Fibroblast of the aortic adventitia (primary cell): ENCODE measurements at places on chromosomes 2 and 18.

DNA sequence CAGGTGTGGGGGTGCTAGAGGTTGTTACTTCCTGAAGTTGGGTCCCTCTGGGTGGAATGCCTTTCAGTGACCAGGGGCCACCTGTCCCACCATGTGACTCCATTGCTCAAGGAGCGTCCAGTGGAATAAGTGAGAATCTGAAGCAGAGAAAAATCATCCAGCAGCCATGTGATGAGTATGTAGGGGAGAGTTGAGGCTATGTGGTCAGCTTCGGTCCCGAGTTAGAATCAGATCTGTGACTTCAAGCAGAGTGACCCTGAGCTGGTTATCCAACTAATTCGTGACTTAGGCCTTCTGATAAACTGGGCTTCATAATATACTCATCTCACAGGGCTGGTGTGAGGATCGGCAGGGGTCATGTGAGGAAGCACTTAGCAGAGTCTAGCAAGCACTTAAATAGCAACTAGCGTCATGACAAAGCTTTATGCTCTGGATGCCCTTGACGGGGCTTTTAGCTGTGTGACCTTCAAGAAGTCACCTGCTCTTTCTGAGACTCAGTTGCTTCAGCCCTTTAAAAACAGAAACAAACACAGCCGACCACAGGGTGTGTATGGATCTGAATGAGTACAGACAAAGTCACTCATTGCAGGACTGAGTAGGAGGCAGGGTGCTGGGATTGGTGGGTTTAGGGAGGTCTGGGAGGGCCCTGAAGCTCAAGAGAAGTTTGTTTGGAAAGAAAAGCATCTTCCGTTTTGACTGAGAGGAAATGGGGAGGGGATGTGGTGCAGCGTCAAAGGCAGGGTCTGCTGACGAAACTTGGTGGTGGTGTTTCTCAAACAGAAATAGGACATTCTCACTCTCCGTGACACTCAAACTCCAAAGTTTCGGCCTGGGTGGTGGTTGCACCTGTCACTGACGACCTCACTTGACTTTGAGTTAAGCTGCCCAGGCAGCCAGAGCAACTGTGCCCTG lies 264.0 kb upstream of the CXCR4 start:
- no peak for DNase-seq

DNA sequence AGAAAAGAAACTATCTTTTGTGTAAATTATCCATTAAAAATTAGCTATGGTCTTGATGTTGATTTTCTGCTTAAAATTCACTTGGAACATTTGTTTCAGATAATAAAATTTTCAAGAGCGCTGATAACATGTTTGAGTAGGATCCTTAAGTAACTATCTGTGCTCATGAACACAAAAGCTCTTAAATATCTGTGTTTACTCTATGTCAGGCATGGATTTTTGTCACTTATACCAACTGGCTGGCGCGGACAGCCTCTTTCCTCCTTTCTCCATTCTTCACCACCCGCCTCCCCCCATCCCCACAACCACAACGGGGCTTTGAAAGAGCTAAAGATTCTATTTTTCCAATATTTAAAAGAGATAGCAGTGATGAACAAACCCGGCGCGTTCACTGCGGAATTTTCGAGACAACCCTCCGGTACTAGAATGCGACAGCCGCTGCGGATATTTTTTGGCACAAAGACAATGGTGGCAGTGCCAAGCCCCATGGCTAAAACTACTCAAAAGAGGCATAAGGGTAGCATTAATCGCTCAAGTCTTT lies 181.5 kb downstream of the TCF4 start:
- DNase-seq = no peak

DNA sequence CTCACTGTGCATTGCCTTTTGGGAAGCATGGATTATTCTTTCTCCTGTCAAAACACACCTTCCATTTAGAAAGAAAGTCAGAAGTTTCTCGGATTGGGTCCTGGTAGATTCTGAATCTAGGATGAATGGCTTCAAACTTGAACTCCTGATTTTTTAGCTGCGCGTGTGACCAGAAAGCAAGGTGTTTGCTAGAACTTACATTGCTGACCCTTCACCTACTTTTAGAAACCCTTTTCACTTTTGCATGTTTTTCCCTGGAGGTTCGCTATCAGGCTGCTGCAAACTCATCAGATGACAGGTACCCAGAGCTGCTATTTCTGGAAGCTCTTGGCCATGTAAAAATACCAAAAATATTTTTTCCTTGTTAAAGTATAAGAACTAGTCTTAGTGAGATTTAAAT lies 132.0 kb downstream of the QPCT start:
- no peak for DNase-seq

DNA sequence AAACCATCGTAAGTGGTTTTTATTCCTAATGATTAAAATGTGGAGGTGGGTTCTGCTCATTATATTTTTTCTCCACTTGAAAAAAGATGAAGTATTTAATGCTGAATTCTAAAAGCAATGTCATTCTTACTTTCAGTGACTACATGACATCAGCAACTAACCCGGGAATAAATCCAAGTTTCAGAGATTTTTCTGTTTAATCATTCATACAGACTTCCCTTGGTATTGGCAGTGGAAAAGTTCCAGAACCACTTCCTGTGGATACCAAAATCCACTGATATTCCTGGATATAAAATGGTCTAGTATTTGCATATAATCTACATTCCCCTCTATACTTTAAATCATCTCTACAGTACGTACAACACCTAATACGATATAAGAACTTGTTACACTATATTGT lies 128.6 kb downstream of the ZNF532 start:
- DNase-seq = peak; percentile 94

DNA sequence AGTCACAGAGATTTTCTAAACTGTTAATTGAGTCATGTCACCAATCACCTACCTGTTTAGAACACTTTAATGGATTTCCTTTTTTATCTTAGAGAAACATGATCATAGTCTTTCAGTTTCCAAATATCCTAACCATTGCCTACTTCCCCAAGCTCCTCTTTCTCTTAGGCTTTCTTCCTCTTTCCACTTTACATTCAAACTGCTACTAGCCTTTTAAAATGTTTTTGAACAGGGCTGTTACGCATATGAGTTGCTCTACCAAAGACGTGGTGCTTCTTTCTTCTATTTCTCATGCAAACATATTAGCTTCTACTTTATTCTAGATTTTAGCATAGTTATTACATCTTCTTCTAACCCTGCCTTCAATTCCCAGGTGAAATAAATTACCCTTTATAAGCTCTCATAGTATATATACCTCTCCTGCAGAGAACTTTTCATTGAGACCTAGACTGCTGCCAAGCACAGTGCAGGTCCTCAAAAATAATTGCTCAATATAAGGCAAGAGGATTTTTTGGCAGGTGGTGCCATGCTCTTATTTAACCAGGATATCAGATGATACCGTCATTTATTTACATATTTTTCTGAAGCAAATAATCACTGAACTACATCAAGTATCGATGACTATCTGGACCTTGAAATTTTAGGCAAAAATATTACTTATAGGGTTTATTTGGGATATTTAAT lies 937.1 kb downstream of the TSN start:
- DNase-seq = no peak

DNA sequence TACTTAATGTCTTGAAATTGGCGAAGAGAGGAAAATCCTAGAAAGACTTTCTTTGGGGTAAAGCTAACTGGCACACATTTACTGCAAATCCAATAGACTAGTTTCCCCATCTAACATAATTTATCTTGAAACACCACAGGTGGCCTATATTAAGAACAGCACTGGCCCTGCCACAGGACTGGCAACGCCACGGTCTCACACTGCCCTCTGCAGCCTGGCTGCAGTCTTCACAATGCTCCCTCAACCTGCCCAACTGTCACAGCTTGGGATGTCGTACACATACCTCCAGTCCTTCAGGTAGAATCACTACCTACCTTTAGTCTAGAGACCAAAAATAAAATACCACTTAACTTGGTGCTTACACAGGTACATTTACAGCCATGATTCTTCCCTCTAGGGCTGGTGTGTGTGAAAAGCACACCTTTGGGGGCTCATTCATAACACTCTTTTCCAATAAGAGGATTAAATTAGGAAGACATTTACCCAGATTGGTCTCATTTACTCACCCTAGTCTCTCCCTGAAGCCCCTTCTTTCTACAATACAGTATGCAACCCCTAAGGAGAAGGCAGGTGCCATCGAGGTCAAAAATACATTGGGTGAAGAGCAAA lies 222.2 kb downstream of the C1D start:
- DNase-seq = peak; percentile 81

DNA sequence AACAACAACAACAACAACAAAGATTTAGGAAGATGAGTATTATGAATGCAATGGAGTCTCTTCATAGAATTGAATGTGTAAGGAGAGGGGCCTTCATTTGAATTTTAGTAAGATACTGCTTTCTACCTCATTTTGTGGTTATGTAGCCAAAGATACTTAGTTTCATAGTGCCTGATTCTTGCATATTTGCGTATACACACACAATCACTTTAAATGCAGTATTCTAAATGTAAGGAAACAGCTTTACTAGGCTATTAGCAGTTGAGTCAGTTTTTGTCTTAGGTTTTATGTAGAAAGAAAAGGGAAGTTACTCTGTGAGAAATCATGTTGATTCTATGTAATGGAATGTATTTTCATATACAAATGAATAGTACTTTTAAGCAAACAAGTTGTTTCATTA lies 80.5 kb downstream of the HAUS1 start:
- no peak for DNase-seq

DNA sequence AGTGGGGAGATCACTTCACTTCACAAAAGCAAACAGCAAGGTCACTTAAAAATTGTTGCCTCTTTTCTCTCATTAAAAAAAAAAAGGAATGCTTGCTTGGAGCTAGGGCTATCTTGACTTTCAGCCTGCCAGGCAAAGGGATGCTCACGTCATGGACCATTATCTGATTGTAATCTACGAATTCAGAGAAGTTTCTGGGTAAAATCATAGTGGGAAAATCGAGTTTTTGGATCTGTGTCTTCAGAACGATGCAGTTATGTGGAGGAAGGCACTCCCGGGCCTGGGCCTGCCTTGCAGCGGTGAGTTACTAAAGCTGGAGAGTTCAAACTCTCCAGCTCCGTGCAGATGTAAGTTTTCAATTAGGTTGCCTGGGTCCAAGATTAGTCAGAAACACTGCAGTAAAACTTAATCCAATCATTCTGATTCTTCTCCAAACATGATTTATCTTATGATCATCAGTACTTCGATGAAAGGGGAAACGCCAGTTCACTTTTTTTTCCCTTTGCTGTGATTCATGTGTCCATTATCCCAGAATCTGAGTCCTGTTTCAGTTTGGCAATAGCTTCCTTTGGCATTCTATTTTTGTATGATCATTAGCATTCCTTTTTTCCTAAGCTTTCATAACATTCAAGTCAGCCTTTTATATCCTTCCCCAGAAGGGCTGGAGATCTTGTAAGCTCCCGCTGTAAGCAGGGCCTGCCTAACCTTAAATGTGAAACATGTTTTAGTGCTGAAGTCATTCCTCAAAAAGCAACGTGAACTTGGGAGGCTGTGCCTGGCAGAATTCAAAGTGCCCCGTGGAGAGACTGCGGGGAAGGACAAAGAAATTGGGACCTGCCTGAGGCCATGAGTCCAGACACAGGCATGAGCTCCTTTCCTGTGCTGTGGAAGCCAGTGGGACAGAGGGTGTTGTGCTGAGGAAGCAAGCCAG lies 119.3 kb upstream of the TWIST2 start:
- peak; percentile 99 for DNase-seq

GRCh38 chr2:168354499-168354898 lies 101.6 kb upstream of the CERS6 start:
- no peak for DNase-seq

- DNase-seq = no peak
These were observed 281.0 kb upstream of the HS6ST1 start for GRCh38 chr2:128599700-128600099.

GRCh38 chr18:8221452-8221851 lies 387.8 kb upstream of the RAB12 start:
- no peak for DNase-seq

GRCh38 chr2:187934236-187934635 lies 357.4 kb upstream of the GULP1 start:
- no peak for DNase-seq

DNA sequence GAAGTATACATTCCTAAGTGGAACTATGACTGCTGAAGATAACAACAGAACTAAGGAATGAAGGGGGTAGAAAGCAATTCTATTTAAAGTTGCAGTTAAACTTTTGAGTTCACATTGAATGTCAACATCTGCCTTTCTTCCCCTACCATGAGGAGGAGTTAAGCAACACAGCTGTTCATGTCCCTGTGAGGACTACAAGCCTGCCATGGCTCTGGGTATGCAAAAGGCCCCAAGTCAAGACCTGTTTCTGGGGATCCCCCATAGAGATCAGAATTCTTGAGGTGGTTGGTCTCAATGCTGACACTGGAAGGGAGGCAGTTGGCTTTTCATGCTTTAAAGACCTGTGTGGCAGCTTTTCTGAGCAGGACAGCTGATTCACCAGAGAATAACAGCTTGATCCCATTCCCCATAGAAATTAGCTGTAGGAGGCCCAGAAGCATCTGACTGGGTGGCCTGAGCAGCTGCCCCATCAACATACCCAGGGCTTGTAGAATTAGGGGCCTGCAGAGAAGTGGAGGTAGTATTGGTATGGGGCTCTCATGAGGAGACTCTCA lies 131.0 kb downstream of the SETBP1 start:
- DNase-seq = no peak

- DNase-seq = no peak
These were observed 8.3 kb downstream of the GYPC start for GRCh38 chr2:126664234-126664633.

- no peak for DNase-seq
These were observed 184.1 kb upstream of the FN1 start for GRCh38 chr2:215619989-215620388.

GRCh38 chr2:30404319-30405259 lies 42.5 kb upstream of the LCLAT1 start:
- DNase-seq = peak; percentile 89

DNA sequence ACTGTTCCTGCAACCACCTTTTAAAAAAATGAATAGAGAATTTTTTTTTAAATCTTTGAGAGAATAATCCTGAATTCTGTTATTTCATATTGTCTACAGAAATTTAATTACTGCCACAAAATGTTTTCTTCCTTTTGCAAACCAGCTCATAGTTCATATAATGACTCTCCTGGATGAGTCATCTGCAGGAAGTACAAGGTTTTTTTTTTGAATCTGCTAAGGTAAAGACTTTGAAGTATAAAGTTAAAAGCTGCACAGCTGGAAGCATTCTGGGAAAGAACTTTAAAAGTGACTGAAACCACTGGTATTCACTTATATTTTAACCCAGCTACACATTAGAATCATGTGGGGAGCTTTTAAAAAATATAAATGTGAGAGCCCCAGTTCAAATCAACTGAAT lies 25.4 kb downstream of the SESTD1 start:
- DNase-seq = peak; percentile 20

- no peak for DNase-seq
These were observed 159.5 kb downstream of the COL4A4 start for GRCh38 chr2:227004482-227004881.

DNA sequence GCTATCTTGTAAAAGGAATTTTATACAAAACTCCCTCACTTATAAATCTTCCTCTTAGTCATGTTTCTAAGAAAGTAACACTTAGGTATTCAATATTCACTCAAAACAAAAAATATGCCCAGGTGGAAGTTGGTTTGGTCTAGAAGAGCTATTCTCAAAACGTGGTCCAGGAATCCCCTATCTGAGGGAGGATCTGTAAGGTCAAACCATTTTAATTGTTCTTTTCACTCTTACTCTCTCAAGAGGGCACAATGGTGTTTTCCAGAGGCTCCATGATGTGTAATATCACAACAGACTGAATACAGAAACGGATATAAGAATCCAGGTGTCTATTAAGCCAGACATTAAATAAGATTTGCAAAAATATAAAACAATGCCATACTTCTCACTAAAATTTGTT lies 9.9 kb downstream of the MOB1A start:
- no peak for DNase-seq

GRCh38 chr2:66805016-66805865 lies 370.3 kb downstream of the MEIS1 start:
- peak; percentile 9 for DNase-seq
